ENCODE measurements at places on chromosomes 2 and 18.

DNA sequence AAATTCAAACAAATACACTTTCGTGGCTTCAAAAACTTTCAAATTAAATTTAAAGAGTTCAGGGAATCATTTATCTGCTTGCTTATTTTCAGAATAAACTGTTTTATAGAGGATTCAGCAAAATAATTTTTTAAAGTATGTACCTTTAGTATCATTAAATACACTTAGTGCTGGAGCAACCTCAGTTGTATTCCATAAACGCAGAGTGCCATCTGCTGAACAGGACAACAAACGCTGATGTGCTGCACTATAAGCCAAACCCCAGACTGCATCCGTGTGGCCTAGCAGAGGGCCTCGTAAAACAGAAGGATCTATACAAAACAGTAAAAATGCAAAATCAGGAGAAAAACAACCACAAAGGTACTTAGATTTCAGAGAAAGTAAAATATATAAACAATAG, 108.6 kb downstream of the STRN start:
- peak; percentile 30 for DNase-seq

GRCh38 chr2:238786792-238787490, 60.9 kb upstream of the TWIST2 start:
- DNase-seq, result no peak

- DNase-seq, result no peak
These were observed 28.2 kb downstream of the LPIN2 start for GRCh38 chr18:2984703-2985261.

GRCh38 chr2:205496772-205497171, 185.5 kb upstream of the NRP2 start:
- no peak for DNase-seq

DNA sequence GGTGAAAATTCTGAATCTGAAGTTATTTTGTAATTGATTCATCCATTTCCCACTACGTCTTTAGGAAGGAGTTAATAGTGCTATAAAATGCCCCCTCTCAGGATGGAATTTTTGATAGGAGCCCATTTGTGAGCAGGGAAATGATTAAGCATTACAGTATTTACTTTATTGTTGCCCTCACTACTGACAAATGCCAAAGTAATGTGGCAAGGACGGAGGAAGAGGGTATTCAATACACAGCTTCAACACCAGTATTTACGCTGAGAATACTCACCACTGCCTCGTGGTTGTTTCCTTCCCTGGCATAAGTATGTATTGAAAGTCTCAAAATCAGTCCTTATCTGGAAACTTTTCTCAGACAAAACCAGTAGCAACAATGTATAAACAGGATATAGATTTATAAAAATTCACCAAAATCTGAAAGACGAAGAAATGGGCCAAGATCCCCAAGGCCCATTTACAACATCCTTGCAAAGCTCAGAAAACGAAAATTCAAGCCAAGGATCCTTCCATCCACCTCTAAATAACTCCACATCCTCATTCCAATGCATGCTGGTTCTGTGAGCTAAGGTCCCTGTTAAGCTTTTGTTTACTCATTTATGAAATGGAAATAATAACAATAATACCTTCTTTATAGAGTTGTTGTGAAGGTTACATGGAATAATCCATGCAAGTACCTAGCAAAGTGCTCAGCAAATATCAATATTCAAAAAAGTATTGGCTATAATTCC, 29.3 kb downstream of the FEZ2 start:
- no peak for DNase-seq
